ENCODE measurements at places on chromosomes 7 and 10.

GRCh38 chr7:100826514-100827329 is 601 bp downstream of the EPHB4 start:
- no peak for DNase-seq

DNA sequence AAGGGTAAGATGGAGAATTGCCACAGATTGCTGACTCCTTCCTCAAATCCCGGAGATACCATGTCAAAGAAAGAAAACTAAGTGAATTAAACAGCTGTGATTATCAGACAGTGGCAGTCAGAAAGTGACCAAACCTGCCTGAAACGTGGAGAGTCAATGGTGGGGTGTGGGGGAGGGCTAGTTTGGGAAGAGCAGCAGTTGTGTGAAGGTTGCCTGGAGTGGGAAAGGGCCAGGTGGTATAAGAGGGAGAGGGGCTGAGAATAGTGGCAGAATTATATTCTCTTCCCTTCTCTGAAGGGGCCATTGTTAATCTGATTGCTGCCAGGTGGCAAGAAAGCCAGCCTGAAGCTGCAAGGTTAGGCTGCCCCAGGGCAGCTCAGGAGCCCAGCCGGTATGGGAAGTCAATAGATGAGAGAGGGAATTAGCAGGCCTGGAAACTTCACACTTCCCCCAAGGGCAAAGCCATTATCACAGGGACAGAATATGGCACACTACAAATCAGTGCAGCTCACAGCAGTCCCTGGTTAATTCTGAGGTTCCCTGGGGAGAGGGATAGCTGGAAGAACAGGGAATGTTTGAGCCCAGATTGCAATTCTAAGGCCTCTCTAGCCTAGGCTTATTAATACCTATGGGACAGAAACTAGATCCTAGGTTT is 83.9 kb upstream of the ITGB1 start:
- no peak for DNase-seq

GRCh38 chr7:87013840-87014190 is 45.6 kb downstream of the ELAPOR2 start:
- no peak for DNase-seq

DNA sequence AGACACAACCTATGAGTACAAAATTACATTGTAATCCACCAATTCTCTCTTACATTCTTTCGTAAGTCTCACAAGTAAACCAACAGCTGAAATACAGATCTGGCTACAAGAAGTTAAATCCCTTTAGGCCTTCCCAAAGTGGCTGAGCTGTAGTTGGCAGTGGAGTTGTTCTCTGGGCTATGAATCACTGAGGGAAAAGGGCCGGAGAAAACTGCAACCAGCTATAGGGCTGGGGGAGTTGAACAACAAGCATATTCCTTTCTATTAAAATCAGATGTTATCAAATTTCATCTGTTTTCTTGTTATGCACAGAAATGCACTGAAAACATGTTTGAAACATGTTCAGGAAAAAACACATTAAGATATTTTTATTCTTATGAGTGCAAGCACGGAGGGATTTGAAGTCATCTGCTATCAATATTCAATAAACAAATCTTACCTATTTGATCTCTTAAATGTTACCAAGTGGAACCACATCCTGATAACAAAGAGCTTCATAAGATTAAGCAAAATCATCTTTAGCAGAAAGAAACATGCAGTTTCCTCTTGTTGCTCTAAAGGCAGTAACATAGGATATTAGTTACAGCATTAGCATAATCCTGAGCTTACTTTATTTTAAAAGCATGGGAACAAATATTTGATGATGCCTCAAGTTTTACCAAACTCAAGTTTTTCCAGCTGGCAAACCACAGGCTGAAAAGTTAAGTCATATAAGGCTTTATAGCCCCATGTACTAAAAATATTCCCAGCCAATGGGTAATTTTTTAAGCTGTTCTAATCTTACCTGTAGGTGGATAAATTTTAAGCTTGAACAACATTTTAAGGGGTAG is 212.7 kb downstream of the TAX1BP1 start:
- DNase-seq: no peak

- no peak for DNase-seq
Observed at GRCh38 chr10:43746906-43747305, 98.2 kb upstream of the ZNF32 start.

GRCh38 chr7:117588352-117588794 is 108.5 kb downstream of the CFTR start:
- DNase-seq: peak; percentile 6

GRCh38 chr7:84722086-84722485 is 464.8 kb downstream of the SEMA3D start:
- DNase-seq: no peak

- DNase-seq: no peak
Observed at GRCh38 chr7:134029-134428, 58.3 kb upstream of the FAM20C start.

DNA sequence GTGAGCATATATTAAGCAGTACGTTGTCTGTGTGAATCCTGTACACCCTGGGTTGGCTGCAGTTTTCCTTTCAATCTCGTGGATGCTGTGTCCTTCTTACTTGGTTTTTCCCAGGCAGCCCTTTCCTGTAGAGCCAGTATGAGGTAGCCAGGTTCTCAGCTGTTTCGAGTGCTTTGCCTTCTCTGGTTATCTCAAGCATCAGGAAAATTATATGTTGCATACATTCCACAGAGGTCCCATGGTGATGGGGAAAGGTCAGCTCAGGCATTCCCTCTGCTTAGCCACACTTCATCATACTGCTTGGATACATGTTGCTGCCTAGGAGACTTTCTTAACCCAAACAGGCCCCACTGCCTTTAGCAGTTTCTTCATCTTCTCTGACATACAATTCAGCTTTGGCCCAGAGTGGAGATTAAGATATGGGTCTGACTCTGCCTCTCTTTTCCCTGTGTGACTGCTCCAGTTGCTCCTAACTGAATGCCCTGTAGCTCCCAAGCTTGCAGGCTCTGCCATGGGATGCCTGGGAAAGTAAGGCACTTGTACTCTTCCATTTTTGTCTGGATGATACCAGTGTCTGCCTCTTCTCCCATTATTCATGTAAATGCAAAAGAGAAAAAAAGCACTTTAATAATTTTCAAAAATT is 11.3 kb downstream of the GNAI1 start:
- peak; percentile 72 for DNase-seq

DNA sequence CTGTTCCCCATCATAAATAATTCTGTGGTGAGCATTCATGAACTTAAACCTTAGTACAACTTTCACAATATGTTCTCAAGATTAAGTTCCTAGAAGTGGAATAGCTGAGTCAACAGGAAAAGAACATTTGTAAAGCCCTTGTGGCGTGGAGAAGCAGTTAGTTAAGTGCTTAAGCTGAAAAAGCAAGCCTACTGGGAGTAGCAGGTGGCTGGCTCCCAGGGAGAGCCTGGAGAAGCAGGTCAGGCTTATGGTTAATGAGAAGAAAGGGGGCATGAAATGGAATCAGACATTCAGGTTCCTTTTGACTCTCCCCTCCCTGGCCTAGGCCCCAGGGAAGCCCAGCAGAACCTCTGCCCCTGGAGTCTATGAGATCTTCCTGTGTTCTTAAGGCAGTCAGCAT is 35.3 kb downstream of the VSTM4 start:
- no peak for DNase-seq

DNA sequence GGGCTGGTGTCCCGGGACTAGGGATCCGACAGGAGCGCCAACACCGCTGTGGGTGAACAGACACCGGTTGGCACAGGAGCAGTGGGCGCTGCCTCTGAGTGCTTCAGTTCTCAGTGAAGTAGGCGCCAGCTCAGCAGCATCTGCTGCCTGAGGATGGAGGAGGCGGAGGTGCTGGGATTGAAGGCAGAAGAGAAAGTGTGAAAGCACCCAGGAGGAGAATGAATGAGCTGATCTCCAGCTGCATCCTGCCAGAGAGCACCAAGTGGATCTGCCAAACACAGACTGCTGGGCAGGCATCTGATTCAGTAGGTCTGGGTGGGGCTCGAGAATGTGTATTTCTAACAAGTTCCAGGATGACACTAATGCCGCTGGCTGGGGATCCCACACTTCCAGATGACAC is 74.5 kb downstream of the LANCL2 start:
- DNase-seq: no peak

GRCh38 chr7:55570939-55571338 is 1.4 kb downstream of the VOPP1 start:
- DNase-seq: peak; percentile 77

DNA sequence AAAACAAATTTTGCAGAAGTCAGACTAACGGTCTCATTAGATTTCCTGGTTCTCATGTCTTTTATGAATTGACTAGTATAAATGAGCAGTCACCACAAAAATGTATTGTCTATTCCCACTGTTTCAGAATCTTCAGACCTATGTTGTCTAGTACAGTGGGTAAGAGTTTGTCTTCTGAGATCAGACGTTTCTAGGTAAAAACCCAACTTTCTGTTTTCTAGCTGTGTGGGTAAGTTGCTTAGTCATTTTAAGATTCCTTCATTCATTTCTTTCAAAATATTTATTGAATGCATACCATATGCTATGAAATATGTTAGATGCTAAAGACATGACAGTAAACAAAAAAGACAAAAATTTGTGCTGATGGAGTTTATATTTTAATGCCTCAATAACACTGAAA is 156.3 kb downstream of the POLR1F start:
- no peak for DNase-seq

GRCh38 chr7:158847451-158847866 is 8.9 kb upstream of the DYNC2I1 start:
- no peak for DNase-seq

- DNase-seq: peak; percentile 32
Observed at GRCh38 chr10:78838141-78838657, 230.6 kb upstream of the ZMIZ1 start.

DNA sequence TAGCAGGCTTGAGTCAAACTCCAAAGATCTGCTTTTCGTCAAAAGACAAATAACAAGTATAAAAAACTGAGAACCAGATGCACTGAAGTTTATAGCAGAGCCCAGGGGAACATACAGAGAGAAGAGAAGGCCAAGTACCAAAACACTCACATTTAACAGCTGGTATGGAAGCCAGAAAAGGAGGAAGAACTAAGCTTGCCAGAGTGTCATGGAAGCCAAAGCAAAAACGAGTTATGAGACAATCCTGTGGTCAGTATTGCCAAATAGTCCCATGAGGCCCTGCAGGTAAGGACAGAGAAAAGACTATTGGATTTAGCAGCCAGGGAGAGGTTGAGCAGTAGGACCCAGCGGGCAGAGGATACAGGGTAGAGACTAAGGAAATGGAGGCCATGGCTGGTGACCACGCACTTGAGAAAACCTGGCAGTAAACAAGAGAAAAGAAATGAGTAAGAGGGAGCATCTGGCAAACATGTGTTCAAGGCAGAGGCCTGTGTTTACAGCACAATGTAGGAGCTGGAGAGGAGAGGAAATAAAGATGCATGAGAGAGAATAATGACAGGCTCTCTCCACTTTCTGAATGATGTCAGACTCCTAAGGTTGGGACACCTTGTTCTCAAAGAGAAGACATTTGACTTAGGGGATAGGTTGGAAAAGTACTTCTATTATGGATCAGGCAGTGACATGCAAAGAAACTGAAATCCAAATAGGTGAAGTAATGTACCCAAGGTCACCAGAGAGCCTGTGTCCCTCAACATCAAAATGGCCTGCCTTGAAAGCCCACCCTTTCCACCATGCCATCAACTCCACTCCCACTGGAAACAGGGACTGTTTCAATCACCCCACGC is 9.1 kb downstream of the CREB3L2 start:
- DNase-seq: peak; percentile 73

DNA sequence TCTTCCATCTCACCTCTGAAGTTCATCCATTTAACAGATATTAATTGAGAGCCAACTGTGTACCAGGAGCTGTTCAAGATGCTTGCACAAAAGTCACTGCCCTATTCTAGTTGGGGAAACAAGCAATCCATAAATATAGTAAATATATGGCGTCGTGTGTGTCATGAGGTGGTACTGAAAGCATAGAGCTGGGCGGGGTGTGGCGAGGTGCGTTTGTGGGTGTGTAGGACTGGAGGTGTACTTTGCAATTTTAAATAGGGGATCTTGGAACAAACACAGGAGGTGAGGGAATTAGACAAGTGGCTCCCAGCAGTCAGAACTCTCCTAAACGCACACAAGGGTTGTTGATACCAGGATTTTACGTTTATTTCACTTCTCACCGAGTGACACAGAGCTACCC is 490 bp upstream of the ZNF239 start:
- DNase-seq: no peak

DNA sequence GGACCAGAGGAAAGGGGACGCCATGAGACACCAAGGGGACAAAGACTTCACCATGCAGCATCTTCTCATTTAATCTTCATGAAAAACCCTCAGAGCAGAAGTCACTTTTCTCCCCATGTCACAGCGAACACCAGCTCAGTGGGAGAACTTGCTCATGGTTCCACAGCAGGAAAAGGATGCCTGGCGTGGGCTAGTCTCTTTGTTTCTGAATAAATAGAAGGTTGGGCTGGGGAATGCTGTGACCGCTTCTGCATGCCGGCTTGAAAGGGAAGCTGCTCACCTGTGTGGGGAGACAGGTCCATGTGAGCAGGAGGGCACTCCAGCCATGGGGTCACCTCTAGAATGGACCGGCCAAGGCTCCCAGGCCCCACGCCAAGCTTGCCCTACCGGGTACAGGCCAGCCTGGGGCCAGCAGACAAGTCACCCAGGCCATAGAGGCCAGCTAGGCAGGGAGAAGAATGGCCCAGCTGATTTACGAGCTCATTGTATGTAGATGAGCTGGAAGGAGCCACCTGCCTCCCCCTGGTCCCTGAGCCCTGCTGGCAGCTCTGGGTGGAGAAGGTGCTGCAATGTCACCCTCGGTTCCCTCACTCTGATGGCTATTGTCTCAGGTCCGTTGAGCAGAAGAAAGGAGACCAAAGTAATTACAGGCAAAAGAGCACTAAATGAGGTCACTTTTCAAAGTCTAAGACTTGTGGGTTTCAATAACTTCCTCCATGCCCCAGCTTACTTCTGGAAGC is 82.0 kb upstream of the PDZD8 start:
- no peak for DNase-seq

DNA sequence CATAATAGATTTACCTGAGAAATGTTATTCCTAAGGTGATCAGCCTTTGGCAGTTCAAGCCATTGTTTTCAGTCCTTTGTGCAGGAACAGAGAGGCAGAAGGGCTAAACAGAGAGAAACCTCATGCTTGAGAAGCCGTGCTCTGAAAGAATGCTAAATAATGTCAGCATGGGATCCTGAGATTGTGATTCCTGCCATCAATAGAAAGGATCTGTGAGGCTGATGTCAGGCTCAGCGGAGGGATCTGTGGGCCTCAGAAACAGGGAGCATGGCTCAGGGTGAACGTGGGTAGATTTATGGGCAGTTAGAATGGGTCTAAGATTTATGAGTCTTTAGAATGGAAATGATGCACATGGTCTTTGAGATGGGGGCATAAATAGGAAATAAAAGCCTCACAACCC is 439.2 kb upstream of the IGFBP3 start:
- no peak for DNase-seq

DNA sequence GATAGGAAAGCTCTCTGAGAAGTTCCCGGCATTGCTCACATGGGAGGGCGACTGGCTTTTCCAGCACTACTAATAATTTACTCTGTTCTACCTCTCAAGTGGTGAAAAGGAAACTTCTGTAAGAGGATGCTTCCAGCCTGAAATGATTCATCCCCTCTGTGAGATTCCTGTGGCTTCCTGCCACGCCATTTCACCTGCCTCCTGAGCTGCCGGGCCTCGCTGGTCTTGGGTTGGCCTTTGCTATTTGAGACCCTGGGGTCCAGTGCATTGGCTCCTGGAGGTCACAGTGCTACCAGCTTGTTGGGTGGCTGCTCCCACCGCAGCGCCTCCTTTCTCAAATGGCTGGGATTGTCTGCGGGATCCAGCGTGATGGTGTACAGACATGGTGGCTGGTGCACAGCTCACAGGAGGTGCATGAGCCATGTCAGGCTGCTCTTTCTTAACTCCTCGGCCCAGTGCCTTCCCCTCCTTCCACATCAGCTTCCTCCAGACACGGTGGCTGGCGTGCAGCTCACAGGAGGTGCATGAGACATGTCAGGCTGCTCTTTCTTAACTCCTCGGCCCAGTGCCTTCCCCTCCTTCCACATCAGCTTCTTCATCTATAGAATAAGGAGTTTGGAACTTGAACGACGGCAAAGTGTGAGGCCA is 42.9 kb upstream of the PCBD1 start:
- peak; percentile 23 for DNase-seq
